ENCODE measurements at places on chromosomes 3 and 15.

- DNase-seq, result no peak
Observed at GRCh38 chr3:128780101-128780837, 54.3 kb downstream of the RAB7A start.

- DNase-seq, result no peak
Observed at GRCh38 chr3:131417751-131418150, 36.2 kb downstream of the NUDT16 start.

GRCh38 chr3:190182418-190183043 lies 61.8 kb upstream of the P3H2 start:
- DNase-seq, result no peak

- no peak for DNase-seq
Observed at GRCh38 chr3:134146666-134147065, 104.0 kb downstream of the RYK start.

- no peak for DNase-seq
Observed at GRCh38 chr15:64032329-64032728, 14.0 kb downstream of the DAPK2 start.

DNA sequence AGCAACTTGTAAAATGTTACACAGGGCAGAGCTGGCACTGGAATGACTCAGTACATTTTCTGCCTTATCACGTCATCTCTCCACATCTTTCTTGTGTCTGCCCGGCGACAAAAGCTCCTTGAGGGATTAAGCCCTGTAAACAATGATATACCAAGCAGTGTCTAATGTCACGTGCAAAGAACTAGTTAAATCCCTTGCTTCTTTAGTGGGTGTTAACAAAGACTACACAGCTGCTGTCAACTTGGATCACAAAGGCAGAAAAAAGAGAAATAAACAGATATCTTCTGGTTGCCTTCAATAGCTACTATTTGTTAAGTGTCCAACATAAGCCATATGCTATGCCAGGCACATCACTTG lies 48.1 kb upstream of the FRMD4B start:
- no peak for DNase-seq

GRCh38 chr3:111859974-111860859 lies 1.2 kb downstream of the PHLDB2 start:
- peak; percentile 20 for DNase-seq

DNA sequence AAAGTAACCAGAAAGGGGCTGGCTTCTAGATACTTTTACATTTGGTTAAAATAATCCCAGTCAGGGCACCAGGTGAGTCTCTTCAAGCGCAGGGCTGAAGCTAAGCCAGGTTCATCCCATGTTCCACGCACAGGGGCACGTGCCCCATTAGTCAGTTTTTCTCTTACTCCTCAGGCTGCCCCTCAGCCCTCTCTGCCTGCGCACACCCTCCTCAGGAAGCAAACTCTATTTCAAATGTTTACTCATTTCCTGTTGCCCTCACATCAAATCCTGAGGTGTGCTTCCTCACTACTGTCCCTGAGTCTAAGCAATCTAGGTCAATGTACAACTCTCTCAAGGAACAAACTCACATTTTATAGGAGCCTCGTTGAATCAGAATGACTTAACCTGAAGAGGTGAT lies 48.5 kb downstream of the THBS1 start:
- peak; percentile 61 for DNase-seq

DNA sequence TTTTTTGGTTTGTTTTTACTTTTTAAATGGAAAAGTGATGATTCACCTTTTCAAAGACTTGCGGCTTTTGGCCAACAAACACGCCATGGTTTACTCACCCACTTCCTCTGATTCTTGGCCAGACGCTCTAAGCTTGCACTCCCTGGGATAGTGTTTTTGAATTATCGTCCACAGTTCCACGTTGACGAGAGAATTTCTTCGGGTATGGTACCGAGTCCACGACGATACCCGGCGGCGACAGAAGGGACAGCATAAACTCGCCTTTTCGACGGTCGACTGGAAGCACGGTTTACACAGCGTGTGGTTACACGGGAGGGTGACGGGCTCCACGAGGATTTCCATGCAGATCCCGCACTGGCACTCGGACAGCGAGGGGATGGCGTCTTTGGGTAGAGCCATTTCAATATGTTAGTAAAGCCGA lies 783 bp downstream of the RNF168 start:
- DNase-seq, result peak; percentile 36

- no peak for DNase-seq
Observed at GRCh38 chr3:126490619-126491018, 14.9 kb upstream of the ZXDC start.

DNA sequence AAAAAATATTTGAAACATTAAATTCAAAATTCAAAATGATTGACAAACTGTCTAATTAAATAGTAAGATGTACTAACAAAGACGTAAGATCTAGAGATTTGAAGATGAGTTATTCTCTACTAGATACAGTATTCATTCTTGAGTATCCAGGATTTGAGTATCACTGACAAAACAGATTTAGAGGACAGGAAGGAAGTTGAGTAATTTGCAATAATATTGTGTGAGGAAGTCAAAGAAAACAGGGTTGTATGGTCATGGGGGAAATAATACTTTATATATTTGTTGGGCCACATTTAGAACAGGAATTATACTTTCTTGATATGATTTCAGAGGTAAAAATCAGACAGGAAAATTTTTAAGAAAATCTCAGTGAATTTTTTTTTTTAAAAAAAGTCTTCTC lies 393.1 kb upstream of the CDIN1 start:
- DNase-seq, result no peak

DNA sequence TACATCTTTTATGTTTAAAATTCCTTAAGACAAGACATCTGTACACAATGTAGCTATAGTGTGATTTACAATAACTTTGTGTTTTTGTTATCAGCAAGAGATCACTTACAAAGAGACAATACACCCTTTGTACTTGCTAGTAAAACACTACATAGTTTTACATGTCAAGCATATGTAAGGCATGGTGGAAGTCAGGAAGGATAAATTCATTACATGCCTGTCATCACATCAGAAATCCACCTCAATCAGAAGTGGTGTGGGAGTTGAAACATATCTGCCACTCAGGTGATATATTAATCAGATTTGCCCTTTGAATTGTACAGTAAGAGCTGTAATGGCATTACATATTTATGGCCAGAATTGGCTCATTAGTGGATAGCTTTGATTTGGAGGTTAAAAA lies 95.5 kb downstream of the MBNL1 start:
- DNase-seq, result no peak
